DMS79 (cell line): ENCODE measurements at places on chromosomes 1 and 21.
A peak's percentile ranks its signal among the peaks of the same experiment; 100 is the strongest.

DNA sequence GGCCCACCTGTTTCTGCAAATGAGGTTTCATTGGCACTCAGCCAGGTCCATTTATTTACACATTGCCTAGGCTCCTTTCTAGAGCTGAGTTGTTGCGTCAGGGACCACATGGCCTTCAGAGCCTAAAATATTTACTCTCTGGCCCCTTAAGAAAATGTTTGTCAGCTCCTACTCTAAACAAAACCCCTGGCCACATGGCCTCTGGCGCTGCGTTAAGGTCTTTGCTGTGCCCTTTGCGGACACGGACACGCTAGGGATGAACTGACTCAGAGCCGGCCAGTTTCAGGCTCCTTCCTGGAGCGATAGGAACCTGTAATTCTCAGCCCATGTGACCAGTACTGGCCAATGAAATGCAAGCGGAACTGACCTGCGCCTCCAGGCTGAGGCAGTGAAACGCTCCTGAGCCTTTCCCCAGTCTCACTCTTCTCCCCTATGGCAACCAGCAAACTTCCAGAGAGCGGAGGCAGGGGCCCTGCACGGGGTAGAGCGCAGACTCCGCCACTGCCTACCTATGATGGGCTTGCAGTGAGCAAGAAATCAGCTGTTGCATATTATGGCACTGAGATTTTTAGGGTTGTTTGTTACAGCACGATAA lies 160.3 kb downstream of the ETS2 start:
- peak; percentile 35 for DNase-seq

DNA sequence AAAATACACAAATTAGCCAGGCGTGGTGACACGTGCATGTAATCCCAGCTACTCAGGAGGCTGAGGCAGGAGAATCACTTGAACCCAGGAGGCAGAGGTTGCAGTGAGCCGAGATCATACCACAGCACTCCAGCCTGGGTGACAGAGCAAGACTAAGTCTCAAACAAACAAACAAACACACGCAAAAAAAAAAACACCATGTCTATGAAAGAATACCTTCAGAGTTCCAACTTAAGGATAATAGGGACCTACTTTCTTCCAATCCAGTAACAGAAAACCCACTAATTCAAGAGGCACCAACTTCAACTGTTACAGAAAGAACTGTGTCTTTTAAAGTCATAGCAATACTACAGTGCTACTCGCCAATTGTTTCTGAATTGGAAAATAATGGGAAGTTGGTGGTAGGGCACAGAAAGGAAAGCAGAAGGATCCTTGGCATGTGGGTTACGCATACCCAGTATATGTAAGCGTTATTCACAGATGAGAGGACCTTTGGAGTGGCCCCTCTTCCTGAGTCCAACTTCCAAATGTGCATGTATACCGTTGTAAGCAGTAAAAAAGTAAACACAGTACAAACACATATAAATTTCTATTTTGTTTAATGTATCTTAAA lies 87.0 kb downstream of the ACBD6 start:
- DNase-seq = no peak

DNA sequence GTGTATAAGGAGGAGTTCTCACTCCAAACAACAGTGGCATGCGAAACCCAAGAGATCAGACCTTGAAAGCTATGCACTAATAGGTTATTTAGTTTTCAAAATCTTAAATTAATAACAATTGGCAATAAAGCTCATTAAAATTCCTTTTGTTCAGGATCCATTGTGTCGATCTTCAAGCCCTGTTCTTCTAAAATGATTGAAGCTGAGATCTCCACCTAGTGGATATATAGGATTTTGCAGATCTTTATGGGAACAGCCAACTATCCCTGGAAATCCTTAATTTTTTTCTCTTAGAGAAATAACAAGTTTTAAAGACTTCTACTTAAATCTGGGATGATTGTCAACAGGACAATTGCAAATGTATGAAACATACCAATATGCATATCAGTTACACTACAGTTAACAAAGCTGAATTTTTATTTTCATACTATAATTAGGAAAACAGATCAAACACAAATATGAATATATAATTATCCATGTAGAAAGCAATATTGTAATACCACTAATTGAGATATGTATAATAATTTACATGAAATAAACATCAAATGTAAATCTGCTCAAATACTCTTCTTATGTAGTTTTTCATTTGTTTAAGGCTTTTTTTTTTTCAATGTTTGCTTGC lies 43.3 kb downstream of the LRRC53 start:
- peak; percentile 1 for DNase-seq

DNA sequence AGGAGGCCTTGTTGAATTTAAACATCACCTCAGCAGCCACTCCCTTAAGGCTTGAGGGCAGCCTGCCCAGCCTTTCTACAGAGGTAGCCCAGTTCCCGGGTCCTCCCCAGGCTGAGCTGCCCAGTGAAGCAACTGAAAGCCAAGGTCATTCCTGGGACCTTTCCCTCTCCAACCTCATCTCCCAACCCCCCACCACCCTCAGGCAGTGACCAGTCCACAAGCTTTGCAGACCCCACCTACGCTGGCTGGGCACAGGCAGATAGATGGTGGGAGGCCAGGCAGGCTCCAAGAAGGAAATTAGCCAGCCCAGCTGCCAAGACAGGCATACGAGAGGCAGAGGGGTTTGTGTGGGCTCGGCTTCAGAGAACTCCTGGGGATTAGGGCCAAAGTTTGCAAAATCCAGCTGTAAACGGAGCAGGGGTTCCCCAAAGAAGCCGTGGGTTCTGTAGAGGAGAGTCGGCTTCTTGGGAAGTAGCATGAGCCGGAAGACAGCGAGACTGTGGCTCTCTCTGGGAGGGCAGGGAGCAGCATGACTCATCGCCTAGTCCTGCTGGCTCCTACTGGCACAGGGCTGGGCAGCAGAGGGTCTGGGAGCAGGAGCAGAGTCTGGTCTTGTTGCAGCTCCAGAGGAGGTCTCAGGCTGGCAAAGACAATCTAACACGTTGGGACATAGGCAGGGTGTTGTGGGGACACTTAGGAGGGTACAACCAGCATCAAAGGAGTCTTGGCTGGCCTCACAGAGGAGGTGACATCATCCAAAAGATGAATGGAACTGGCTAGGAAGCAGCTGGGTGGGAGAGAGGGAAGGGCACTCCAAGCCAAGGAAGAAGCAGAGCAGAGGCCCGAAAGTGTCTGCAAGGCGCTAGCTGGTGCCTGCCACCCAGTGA lies 2.8 kb upstream of the ZC3H12A start:
- no peak for DNase-seq

DNA sequence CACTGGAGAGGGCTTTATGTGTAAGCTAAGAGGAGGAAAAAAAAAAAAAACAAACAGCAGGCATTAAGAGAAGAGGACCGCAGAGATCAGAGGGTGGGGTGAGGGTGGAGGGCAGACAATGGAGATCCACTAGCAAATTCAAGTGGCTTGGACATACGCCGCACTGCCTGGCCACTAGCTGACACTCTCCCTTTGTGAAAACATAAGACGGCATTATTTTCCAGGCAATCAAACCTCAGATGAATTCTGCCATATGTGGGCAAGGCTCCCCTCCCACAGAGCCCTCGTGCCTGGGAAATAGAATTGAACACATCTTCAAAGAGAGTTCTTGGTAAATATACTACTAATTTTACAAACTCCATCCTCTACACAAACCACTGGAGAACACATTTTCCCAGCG lies 53.6 kb downstream of the ERG start:
- no peak for DNase-seq
